ENCODE measurements at places on chromosomes 5 and 9. TPM values are rescaled to one million over a fixed set of nuclear protein-coding genes. Genes with fewer than 3 reads are reported as not detected.

DNA sequence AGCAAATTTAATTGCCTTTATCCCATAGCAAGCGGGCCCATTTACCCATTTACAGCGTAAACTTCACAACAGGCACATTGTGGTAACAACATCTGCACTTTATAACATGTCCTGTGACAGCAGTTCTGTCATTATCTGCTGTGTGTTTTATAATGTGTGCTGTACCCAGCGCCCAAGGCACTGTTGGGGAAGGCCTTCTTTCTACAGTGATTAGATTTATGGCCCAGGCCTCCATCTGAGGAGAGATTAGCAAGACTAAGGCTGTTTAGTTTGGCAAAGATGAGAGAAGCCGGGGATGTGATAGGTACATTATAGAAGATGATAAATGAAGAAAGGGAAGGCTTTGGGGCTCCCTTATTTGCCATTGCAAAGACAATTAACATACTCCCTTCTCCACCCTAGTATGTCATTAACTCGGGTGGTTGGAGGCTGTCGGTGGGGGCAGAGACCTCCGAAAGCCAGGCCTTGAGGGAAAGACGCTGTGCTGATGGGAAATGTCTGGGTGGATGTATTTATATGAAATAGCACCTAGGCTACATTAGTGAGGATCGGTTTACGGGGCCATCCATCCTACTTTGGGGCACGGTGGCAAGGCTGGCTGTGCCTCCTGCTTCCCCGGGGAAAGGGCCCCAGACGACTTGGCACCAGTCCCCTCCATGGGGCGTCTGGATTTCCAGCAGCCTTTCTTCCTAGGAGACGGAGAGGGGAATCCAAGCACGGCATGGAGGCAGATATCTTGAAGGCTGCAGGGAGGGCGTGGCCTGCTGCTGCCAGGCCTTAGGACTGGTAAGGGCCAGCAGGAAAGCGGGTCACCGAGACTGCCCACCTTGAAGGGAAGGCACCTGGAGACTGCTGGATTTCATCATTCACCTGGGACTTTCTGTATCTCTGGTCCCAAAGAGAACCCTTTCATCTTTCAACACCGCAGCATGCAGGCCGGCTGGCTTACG, 64.3 kb upstream of the PTCH1 start:
- H3K4me3 ChIP-seq = no peak overlapping the region
- no peaks in the 10 kb centered on the region for H3K36me3 ChIP-seq
- H3K4me1 ChIP-seq = no peaks in the 10 kb centered on the region
- no peak for DNase-seq
- H3K27me3 ChIP-seq = peaks cover 10% of the 10 kb centered on the region

DNA sequence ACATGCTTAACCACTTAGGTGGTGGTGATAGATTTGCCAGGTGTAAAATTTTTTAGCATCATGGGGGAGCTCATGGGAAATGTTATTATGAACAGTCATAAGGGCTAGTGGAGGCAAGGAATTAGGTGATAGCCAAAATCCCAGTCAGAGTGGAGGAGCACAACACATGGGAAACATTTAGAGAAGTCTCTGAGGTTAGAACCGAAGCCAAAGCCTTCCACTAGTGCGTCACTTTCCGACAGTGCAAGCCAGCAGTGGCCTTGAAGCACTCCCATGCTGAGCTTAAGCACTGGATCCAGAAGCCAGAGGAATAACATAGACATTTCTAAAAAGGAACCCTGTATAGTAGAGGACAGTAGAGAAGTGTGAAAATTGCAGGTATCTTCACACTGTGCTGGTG, 101.5 kb upstream of the SNX2 start:
- no peaks in the 10 kb centered on the region for H3K36me3 ChIP-seq
- H3K4me1 ChIP-seq = no peaks in the 10 kb centered on the region
- no peak for DNase-seq
- H3K27me3 ChIP-seq = peaks cover 2% of the 10 kb centered on the region
- no peak overlapping the region for H3K27ac ChIP-seq

DNA sequence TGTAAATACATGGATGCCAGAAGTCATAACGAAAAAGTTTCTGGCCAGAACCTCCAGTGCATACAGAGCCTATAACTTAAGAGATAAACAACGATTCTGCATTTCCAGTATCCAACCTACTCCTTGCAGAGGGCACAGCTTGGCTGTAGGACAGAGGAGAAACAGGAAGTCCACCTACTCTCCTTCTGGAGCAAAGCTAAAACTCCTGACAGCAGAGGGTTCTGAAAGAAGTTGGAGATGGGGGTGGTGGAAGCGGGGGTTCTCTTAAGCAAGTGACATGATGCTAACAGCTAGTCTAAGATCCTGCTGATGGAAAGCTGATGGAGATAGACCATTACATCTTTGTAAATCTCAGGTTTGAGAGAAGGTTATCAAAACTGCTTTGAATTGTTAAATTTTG, 35.5 kb upstream of the CTNNAL1 start:
- no peak for DNase-seq
- H3K36me3 ChIP-seq = peaks cover 52% of the 10 kb centered on the region
- no peaks in the 10 kb centered on the region for H3K4me1 ChIP-seq
- H3K27me3 ChIP-seq = no peaks in the 10 kb centered on the region

DNA sequence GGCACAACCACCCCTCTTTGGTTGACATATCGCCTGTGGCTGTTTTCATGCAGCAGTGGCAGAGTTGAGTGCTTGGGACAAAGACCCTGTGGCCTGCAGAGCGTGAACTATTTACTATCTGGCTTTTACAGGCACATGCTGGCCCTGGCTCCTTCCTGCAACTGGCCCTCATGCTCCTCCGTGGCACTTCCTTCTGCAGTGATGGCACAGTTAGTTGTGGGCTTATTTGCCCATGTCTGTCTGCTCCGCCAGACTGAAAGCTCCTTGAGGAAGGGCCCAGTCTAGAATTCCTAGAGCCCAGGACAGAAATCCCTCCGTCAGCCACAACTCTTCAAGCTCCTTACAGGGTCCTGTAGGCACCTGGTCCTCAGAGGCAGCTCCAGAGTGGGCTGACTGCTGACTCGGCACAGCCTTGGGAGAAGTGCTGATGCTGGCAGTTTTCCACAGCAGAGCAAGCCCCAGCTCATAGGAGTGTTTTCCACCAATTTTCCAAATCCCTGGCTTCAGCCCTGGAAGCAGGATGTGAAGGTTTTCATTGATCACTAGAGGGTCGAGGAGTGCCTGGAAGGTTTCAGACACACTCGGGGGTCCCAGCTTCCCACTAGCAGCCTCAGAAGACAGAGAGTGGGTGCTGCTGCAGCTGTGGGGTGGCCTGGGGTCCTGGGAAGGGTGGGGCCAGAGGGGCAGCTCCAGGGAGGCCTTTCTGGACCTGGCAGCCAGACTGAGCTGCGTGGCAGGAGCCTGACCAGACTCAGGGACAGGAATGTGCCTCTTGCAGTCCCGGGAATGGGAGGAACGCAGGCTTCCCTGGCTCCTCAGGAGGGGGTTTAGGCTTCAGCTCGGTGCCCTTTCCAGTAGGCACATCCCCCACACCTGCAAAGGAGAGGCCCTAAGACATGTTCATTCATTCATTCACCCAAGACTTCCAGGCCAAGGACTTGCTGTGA, 56.5 kb upstream of the ANGPTL2 start:
- H3K4me3 ChIP-seq = no peak overlapping the region
- no peak overlapping the region for H3K27ac ChIP-seq
- H3K4me1 ChIP-seq = peaks cover 3% of the 10 kb centered on the region
- H3K36me3 ChIP-seq = no peaks in the 10 kb centered on the region

DNA sequence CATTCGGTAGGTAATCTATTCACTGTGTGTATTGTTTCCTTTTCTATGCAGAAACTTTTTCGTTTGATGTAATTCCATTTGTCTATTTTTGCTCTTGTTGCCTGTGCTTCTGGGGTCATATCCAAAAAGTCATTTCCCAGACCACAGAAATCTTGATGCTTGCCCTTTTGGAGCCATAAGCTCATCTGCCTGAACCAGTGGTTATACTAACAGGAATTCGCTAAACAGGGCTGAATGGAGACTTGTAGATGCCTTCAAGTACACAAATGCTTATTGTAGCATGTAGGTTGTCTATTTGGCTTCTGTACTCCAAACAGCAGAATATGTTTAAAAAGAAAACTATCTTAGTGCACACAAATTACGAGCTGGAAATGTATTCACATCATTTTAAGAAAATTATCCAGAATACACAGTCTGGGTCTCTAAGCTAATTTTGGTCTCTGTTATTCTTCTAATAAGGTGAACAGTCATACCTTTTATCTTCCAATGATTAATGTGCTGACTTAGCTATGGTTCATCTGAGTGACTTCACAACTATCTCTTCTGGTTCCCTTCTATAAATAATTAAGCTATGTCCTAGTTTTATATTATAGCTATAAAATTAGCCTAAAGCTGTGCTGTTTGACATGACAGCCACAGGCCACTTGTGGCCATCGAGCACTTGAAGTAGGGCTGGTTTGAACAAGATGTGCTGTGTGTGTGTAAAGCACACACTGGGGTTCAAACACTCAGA, 87.6 kb downstream of the DAPK1 start:
- no peak overlapping the region for H3K4me3 ChIP-seq
- DNase-seq = no peak
- no peaks in the 10 kb centered on the region for H3K36me3 ChIP-seq
- no peaks in the 10 kb centered on the region for H3K4me1 ChIP-seq
- no peak overlapping the region for H3K27ac ChIP-seq
- H3K27me3 ChIP-seq = no peaks in the 10 kb centered on the region

DNA sequence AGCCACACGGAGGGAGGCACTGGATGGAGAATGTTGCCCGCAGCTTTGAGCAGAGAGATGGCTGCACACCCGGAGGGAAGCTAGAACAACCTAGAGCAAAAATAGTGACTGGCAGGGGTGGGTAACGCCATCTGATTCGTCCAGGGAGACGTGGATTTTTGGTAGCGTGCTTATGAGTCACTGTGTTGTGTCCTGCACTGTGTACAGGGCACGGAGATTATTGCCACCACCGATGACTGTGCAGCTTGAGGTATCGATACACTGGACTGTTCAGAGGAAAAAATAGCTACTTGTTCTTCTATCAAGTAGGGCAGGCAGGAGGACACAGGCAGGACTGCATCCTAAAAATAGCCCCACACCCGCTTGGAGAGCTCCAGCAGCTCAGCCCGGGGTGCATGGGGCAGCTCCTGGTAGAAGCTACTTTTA, 6.0 kb downstream of the UBE2QL1 start:
- H3K36me3 ChIP-seq = no peaks in the 10 kb centered on the region
- no peak overlapping the region for H3K27ac ChIP-seq
- no peaks in the 10 kb centered on the region for H3K4me1 ChIP-seq
- H3K27me3 ChIP-seq = peaks cover 43% of the 10 kb centered on the region
- no peak overlapping the region for H3K4me3 ChIP-seq

DNA sequence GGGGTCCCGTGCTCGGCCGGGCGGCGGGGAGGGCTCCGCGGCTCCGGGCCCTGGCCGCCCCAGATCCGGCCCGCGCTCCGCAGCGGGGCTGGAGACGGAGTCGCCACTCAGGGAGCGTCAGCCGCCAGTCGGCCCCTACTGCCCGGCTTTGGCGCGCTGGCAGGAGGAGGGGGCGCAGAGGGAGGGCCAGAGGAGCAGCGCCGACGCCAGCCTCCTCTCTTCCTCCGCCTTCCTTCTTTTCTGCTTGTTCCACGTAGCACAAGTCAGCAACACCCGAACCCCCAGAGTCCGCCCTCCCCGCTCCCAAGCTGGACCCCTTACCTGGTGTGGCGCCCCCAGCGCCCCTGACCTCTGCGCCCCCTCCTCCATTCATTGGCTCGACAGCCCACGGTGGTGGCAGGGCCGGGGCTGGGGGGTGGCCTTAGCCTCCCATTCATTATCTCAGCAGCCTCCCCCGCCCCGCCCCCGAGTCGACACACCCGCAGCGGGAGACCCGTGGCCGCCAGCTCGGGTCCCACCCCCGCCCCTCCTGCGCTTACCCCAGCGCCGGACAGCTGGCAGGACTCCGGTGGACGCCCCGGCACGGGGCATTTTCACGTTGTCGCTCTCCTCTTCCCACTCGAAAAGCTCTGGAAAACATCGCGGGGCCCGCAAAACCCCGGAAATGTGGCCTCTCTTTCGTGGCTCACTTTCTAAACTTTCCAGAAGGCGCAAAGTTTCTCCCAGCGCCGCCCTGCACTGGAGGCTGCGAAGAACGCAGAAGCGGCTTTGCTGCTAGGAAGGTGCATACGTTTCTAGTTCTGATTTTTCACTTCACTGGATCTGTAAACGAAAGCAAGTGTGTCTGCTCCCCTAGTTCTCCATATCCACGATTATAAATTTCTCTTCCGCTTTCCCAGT, at the start of gene LPAR1:
LPAR1 (minus strand) TSS at position 140 of the 900 bp plus-strand sequence. CDS start 66,353 bp downstream, outside the sequence.
- no peak within 1 kb of the TSS for H3K27ac ChIP-seq
- no peaks in the 10 kb centered on the region for H3K36me3 ChIP-seq
- peaks cover 46% of the 10 kb centered on the region for H3K27me3 ChIP-seq

- no peak overlapping the region for H3K27ac ChIP-seq
- H3K4me3 ChIP-seq = no peak overlapping the region
- peaks cover 2% of the 10 kb centered on the region for H3K4me1 ChIP-seq
- H3K36me3 ChIP-seq = peaks cover 29% of the 10 kb centered on the region
- H3K27me3 ChIP-seq = no peaks in the 10 kb centered on the region
These were observed 199.4 kb downstream of the GAPVD1 start for GRCh38 chr9:125460883-125461635.

The PAEP gene
- total RNA-seq = not detected

Data from activated naive CD8-positive, alpha-beta T cell treated with anti-CD3 and anti-CD28 coated beads, Interleukin-2, amount 10 ng/mL, durations not matched to agents 7 days and 5 days (primary cell).